Ovary (tissue), 10 donors: ENCODE measurements at places on chromosomes 2 and 18. TPM values are rescaled to one million over a fixed set of nuclear protein-coding genes. Genes with fewer than 3 reads are reported as not detected.

DNA sequence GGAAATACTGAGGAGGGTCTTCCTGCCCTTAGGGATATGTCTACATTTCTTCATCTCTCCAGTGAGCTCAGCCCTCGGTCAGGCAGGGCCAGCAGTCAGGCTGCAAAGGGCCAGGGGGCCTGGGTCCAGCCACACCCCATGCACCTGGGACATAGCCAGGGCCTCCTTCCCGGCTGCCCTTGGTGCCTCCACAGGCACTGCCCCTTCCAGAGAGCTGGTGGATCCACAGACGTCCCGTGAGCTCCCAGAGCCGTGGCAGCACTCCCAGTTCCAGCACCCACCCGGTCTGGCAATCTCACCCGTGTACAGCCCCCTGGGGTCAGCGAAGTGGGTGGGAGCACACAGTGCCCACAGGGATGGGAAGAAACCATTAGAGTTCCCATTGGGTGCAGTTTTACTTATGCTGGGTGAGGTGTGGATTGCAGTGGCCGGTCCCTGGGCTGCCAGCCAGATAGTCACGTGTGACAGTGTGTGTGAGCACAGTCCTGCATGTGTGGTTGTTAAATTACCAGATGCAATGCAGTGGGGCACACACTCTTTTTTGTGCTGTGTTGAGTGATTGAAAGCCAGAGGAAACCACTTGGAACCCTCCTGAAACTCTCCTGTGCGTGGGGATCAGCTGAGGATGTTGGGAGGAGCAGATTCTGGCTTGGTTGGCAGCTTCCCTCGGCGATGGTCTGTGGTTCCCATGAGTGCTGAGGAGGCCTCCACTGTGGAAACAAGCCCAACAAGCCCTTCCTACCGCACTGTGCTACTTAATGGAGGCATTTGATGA lies 131.0 kb downstream of the SNTG2 start:
- H3K27ac ChIP-seq: no peak overlapping the region
- H3K27me3 ChIP-seq: no peaks in the 10 kb centered on the region
- no peaks in the 10 kb centered on the region for H3K4me1 ChIP-seq
- no peak overlapping the region for H3K4me3 ChIP-seq
- no peaks in the 10 kb centered on the region for H3K36me3 ChIP-seq

DNA sequence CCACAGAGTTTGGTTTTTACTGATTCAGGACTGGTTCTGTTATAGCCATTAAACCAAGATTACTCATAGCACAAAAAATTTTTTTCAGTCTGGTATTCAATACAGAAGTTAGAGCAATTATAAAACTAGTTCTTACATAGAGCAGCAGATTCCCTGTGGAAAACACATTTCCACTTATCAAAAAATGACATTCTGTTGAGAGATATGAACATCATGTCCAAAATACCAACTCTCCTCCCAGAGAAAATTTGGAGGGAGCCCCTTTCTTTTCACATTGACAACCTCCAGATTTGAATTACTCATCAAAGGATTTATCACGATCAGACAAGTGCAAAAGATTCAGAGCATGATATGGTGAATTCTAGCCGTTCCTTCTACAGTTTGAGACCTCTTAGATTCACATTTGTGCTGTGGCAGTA lies 126.8 kb upstream of the SERPINE2 start:
- no peak overlapping the region for H3K27ac ChIP-seq
- no peak for DNase-seq
- H3K27me3 ChIP-seq: no peaks in the 10 kb centered on the region
- no peak overlapping the region for H3K4me3 ChIP-seq
- H3K36me3 ChIP-seq: no peaks in the 10 kb centered on the region
- H3K4me1 ChIP-seq: peaks cover 3% of the 10 kb centered on the region

GRCh38 chr2:43515248-43515647 lies 80.6 kb downstream of the THADA start:
- H3K4me3 ChIP-seq: no peak overlapping the region
- H3K27me3 ChIP-seq: no peaks in the 10 kb centered on the region
- DNase-seq: no peak
- no peaks in the 10 kb centered on the region for H3K36me3 ChIP-seq

GRCh38 chr2:47152803-47153202 lies 2.3 kb downstream of the STPG4 start:
- no peak overlapping the region for H3K4me3 ChIP-seq
- DNase-seq: no peak
- H3K27me3 ChIP-seq: no peaks in the 10 kb centered on the region
- H3K36me3 ChIP-seq: no peaks in the 10 kb centered on the region
- no peaks in the 10 kb centered on the region for H3K4me1 ChIP-seq
- no peak overlapping the region for H3K27ac ChIP-seq

- no peaks in the 10 kb centered on the region for H3K27me3 ChIP-seq
- peak overlapping the region; percentile 57 for H3K4me3 ChIP-seq
- peaks cover 13% of the 10 kb centered on the region for H3K4me1 ChIP-seq
- peak overlapping the region; percentile 97 for H3K27ac ChIP-seq
- no peak for DNase-seq
Measured at GRCh38 chr2:61469424-61470121, 1.3 kb downstream of the USP34 start.

GRCh38 chr2:65025453-65026123 lies 30.6 kb upstream of the CEP68 start:
- H3K27me3 ChIP-seq: no peaks in the 10 kb centered on the region
- H3K36me3 ChIP-seq: no peaks in the 10 kb centered on the region

DNA sequence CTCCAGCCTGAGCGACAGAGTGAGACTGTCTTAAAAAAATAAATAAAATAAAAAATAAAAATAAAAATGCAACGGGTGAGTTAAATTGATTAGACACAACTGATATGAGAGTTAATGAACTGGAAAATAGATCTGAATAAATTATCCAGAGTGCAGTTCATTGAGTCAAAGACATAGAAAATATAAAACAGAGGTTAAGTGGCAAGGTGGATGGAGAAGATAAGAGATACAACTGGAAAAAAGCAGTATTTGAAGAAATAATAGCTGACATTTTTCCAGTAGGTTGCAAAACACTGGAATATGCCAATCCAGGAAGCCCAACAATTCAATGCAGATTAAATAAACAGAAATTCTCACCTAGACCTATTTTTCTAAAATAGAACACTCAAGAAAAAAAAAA lies 10.7 kb downstream of the CGREF1 start:
- no peaks in the 10 kb centered on the region for H3K36me3 ChIP-seq
- H3K4me3 ChIP-seq: no peak overlapping the region
- no peak overlapping the region for H3K27ac ChIP-seq
- no peaks in the 10 kb centered on the region for H3K4me1 ChIP-seq
- no peaks in the 10 kb centered on the region for H3K27me3 ChIP-seq

- DNase-seq: no peak
- no peaks in the 10 kb centered on the region for H3K36me3 ChIP-seq
- H3K4me3 ChIP-seq: no peak overlapping the region
- no peak overlapping the region for H3K27ac ChIP-seq
Measured at GRCh38 chr2:71153585-71154224, 23.3 kb downstream of the MPHOSPH10 start.

- H3K36me3 ChIP-seq: no peaks in the 10 kb centered on the region
- no peak overlapping the region for H3K27ac ChIP-seq
- H3K27me3 ChIP-seq: no peaks in the 10 kb centered on the region
- H3K4me1 ChIP-seq: no peaks in the 10 kb centered on the region
- no peak overlapping the region for H3K4me3 ChIP-seq
- no peak for DNase-seq
Measured at GRCh38 chr2:239411549-239412319, 10.9 kb upstream of the HDAC4 start.

DNA sequence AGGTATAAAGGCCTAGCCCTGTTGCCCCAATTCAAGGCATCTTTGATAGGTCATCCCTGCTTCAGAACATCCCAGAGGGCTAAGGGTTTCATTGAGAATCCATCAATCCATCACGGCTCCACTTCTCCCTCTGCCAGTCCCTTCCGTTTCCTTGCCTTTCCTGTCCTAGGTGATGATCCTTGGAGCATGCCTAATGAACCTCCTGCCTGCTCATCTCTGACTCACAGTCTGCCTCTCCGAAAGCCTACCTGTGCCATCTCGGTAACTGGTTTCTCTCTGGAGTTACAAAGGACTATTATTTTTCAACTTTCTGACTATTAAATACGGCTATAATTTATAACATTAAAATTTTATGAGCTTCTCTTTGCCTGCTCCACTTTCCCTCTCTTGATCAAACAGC lies 36.7 kb upstream of the OSBPL6 start:
- H3K4me1 ChIP-seq: no peaks in the 10 kb centered on the region
- no peak for DNase-seq
- H3K4me3 ChIP-seq: no peak overlapping the region

DNA sequence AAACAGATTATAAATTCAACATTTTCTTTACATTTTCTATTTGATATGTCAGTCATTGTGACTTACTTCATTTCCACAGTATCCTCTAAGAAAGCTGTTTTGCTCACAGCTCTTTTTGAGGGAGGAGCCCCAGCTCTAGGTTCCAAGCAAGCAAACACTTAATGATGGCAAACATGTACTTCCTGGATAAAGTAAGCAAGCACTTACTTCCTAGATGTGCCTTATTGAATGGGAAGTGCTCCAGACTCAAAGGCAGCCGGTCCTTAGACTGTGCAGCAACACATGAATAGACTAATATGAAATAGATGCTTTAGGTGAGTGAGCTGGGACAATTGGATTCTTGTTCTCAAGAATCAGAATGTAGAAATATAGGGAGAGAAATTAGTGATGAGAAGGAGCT lies 2149.8 kb upstream of the PIK3C3 start:
- H3K27ac ChIP-seq: no peak overlapping the region
- no peaks in the 10 kb centered on the region for H3K4me1 ChIP-seq
- H3K4me3 ChIP-seq: no peak overlapping the region

DNA sequence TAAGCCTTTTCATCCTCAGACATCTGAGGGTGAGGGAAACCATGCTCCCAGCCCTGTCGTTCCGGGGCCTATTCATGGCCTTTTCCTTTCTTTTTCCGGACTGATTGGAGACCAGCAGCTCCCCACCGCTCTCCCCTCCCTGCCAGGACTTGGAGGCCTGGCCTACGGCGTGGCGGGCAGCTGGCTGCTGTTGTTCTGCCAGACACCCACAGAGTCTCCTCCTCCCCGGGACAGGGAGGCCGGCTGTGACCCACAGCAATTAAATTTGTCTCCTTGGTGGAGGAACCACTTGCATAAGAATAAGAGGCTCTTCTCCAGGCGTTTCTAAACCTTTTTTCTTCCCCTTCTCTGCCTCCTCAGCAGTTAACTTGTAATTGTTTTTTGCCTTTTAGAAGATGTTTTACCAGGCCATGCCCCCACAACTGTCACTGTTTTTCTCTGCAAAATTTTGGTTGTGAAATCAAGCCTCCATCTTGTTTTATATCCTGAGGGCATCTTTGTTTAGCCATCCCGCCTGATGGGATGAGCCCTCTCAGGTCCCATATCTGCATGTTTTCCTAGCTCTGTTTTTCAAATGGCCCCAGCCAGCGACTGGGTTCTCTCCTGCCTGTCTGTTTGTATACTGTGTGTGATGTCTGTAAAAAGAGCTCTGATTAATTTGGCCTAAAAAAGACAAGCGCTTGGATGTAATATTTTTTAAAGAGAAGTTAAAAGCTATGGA lies 1060.0 kb upstream of the DDX18 start:
- no peaks in the 10 kb centered on the region for H3K4me1 ChIP-seq
- no peak for DNase-seq
- H3K4me3 ChIP-seq: no peak overlapping the region
- no peaks in the 10 kb centered on the region for H3K36me3 ChIP-seq
- H3K27ac ChIP-seq: no peak overlapping the region

GRCh38 chr2:234849678-234850077 lies 102.1 kb upstream of the SH3BP4 start:
- DNase-seq: no peak
- no peak overlapping the region for H3K27ac ChIP-seq
- H3K36me3 ChIP-seq: no peaks in the 10 kb centered on the region
- no peak overlapping the region for H3K4me3 ChIP-seq

GRCh38 chr2:180604077-180604476 lies 376.3 kb upstream of the UBE2E3 start:
- DNase-seq: no peak
- no peaks in the 10 kb centered on the region for H3K4me1 ChIP-seq
- no peaks in the 10 kb centered on the region for H3K36me3 ChIP-seq
- H3K27ac ChIP-seq: no peak overlapping the region
- H3K27me3 ChIP-seq: no peaks in the 10 kb centered on the region

- no peak overlapping the region for H3K4me3 ChIP-seq
- no peaks in the 10 kb centered on the region for H3K4me1 ChIP-seq
- H3K27me3 ChIP-seq: no peaks in the 10 kb centered on the region
- H3K27ac ChIP-seq: no peak overlapping the region
- H3K36me3 ChIP-seq: no peaks in the 10 kb centered on the region
- DNase-seq: no peak
Measured at GRCh38 chr18:73235491-73235890, 367.7 kb upstream of the NETO1 start.

DNA sequence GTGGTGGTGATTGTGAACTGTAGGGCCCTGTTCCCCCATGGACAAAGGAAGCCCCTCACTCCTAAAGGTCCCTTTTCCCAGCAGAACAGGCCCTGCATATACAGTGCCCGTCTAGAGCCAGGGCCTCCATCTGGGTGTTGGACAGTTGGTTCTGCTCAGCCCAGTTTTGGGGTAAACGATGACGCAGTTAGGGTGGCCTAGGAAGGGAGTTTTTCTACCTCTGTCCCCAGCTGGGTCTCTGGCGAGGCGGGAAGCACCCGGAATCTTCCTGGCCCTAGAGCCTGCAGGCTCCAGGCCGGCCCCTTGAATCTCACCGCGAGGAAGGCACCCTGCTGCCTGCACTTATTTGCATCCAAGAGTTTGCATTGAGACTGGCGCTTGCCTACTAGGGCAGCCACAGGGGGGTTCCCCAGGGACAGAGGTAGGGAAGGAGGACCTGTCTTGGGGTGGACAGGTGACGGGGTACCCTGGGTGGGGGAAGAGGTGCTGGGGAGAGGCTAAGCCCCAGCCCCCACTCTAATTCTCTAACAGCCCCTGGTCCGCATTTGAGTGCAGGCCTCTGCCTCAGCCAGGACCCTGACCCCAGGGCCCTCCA lies 529 bp upstream of the MTA3 start:
- H3K27me3 ChIP-seq: no peaks in the 10 kb centered on the region
- DNase-seq: peak; percentile 76
- H3K4me1 ChIP-seq: peaks cover 18% of the 10 kb centered on the region
- peak overlapping the region; percentile 99 for H3K27ac ChIP-seq
- H3K4me3 ChIP-seq: peak overlapping the region; percentile 96

GRCh38 chr2:74334931-74335333 lies 8.3 kb downstream of the SLC4A5 start:
- peak; percentile 79 for DNase-seq
- no peaks in the 10 kb centered on the region for H3K36me3 ChIP-seq
- H3K27me3 ChIP-seq: no peaks in the 10 kb centered on the region
- no peaks in the 10 kb centered on the region for H3K4me1 ChIP-seq
- H3K4me3 ChIP-seq: no peak overlapping the region

The ACTR1B gene
- 64.1 TPM for total RNA-seq

The ESPNL gene
- 0.30 TPM for total RNA-seq

The TXNDC2 gene
- 0.84 TPM for total RNA-seq

The HAAO gene
- total RNA-seq: 12.4 TPM

The UGT1A10 gene
- not detected for total RNA-seq

The MOCOS gene
- total RNA-seq: 31.9 TPM

The DARS1 gene
- 61.3 TPM for total RNA-seq

The AMER3 gene
- not detected for total RNA-seq
